ENCODE measurements at places on chromosomes 4 and X. TPM values are rescaled to one million over a fixed set of nuclear protein-coding genes. Genes with fewer than 3 reads are reported as not detected.

The GAGE12G gene
- total RNA-seq, result not detected

The PDCL2 gene
- not detected for total RNA-seq

The NALF2 gene
- not detected for total RNA-seq

The TMEM255A gene
- total RNA-seq, result under 0.01 TPM

The ADAM29 gene
- not detected for total RNA-seq

The DDIT4L gene
- total RNA-seq, result 2.7 TPM

The SPANXB1 gene
- not detected for total RNA-seq

The ARHGAP36 gene
- total RNA-seq, result not detected

The ENAM gene
- not detected for total RNA-seq

The ESX1 gene
- total RNA-seq, result not detected

The AKAP14 gene
- not detected for total RNA-seq

The ADH6 gene
- total RNA-seq, result not detected

The MAB21L2 gene
- total RNA-seq, result 0.28 TPM

The IL3RA gene
- total RNA-seq, result not detected

The MAMLD1 gene
- total RNA-seq, result 1.2 TPM

The P2RY8 gene
- under 0.01 TPM for total RNA-seq

The SMARCA1 gene
- total RNA-seq, result 86.4 TPM

The SRPK3 gene
- under 0.01 TPM for total RNA-seq

The DCLK2 gene
- total RNA-seq, result 10.1 TPM

The KIF4A gene
- 1.2 TPM for total RNA-seq

The COL25A1 gene
- 5.0 TPM for total RNA-seq

The VCX3B gene
- not detected for total RNA-seq

The USP51 gene
- total RNA-seq, result 1.5 TPM

The ELMOD2 gene
- 60.0 TPM for total RNA-seq

The VCX3A gene
- not detected for total RNA-seq

The AKAP17A gene
- 27.3 TPM for total RNA-seq

The RASL11B gene
- total RNA-seq, result 0.23 TPM

The IL13RA2 gene
- total RNA-seq, result 63.2 TPM

The ADH7 gene
- not detected for total RNA-seq

The IRF2 gene
- 29.7 TPM for total RNA-seq

The GPR50 gene
- not detected for total RNA-seq

The MAGEA6 gene
- not detected for total RNA-seq

The TMEM165 gene
- total RNA-seq, result 147 TPM

The RADX gene
- 7.6 TPM for total RNA-seq

The TMEM144 gene
- 9.8 TPM for total RNA-seq

The PCDH10 gene
- total RNA-seq, result 73.0 TPM

The PLS3 gene
- 504 TPM for total RNA-seq

The TRPC5OS gene
- not detected for total RNA-seq

The AIFM1 gene
- total RNA-seq, result 18.1 TPM

The ZFP92 gene
- 0.83 TPM for total RNA-seq

The KLHL2 gene
- 18.1 TPM for total RNA-seq

The HTR2C gene
- not detected for total RNA-seq

The AGTR2 gene
- not detected for total RNA-seq

The CT83 gene
- not detected for total RNA-seq

The FGFBP2 gene
- total RNA-seq, result not detected

The F9 gene
- total RNA-seq, result not detected

The ATP1B4 gene
- not detected for total RNA-seq

The PPEF2 gene
- not detected for total RNA-seq

The REST gene
- total RNA-seq, result 34.1 TPM

The BTK gene
- total RNA-seq, result not detected

All from smooth muscle cell of the umbilical artery (primary cell).